ENCODE measurements at places on chromosomes 13 and 19.

DNA sequence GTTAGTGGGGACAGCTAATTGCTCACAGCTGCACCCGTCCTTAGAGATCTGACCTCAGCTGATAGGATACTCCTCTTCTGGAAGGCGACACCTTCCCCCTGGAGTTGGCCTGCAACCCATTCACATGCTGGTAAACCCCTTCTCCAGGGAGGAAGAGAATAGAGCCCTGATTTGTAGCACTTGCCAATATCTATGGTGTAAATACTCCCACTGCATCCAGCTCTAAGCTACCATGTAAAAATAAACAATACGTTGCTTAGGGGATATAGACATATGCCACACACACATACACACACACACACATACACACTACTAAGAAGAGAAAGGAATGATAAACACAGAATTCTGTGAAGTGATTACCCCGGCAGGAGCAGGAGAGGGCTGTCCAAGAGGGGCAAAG, 49.4 kb upstream of the KCTD15 start:
- DNase-seq: no peak

DNA sequence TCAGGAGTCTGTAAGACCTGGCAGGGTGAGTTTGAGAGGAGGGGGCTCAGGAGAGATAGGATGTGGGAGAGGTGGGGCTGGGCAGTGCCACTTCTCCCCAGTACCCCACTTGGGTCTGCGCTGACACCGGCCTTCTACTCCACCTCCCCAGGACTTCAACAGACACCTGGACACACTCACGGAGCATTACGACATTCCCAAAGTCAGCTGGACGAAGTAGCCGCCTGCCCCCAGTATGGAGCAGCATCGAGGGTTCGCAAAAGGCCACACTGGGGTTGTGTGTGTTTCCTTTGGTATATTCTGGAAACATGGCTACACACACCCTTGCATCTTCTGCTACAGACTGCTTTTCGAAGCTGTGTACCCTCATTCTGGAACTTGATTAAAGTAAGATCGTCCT, 5.5 kb downstream of the FAM32A start:
- DNase-seq: no peak

GRCh38 chr13:74596691-74597090, 462.5 kb upstream of the KLF12 start:
- no peak for DNase-seq

- DNase-seq: no peak
Measured at GRCh38 chr19:31144075-31144870, 205.0 kb downstream of the TSHZ3 start.

DNA sequence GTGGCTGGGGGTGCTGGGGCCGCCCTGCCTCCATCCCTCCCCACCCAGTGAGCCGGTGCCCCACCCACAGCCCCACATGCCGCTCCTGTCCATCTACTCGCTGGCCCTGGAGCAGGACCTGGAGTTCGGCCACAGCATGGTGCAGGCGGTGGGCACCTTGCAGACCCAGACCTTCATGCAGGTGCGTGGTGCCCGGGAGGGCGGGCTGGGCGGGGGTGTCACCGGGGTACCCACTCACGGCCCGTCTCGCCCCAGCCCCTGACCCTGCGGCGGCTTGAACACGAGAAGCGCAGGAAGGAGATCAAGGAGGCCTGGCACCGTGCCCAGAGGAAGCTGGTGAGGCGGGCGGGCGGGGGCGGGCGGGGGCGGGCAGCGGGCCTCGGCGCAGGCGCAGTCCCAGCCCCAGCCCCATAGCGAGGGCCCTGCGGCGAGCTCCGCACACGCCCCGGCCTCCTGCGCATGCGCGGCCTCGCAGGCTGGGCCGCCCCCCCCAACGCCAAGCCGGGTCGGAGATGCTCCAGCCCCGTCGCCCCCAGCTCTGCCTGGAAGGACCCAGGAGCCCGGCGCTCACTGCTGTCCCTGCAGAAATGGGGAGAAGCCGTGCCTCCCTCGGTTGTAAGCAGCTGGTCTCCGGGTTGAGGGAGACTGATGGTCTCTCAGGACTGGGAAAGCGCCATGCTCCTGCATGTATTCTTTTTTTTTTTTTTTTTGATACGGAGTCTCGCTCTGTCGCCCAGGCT, 7.7 kb downstream of the ARHGAP45 start:
- DNase-seq: no peak

- no peak for DNase-seq
Measured at GRCh38 chr13:97043302-97043701, 49.0 kb upstream of the OXGR1 start.
